Stimulated activated CD4-positive, alpha-beta T cell treated with anti-CD3 and anti-CD28 coated beads, Interleukin-4, amount 100 ng/mL, for 4 hours (primary cell): ENCODE measurements at places on chromosomes 11 and 22.

DNA sequence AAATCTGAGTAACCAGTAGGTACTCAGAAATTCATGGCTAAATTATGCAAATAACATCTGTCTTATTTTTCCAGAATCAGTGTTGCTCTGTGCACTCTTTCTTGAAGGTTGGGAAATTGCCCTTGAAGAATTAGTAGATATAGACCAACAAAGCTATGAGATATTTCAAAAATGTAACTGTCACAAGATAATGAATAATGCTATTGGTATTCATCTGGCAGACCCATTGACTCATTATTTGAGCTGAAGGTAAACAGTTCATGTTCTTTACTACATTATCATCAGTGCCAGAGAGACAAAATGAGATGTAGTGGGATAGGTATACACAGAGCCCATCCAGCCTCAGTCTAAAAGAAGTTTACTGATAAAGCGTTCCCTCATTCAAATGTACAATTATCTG, 274.7 kb downstream of the CASP12 start:
- DNase-seq, result no peak

GRCh38 chr11:130832566-130833425, 83.5 kb downstream of the SNX19 start:
- DNase-seq, result no peak

GRCh38 chr22:35454416-35455054, 54.6 kb downstream of the MCM5 start:
- no peak for DNase-seq

DNA sequence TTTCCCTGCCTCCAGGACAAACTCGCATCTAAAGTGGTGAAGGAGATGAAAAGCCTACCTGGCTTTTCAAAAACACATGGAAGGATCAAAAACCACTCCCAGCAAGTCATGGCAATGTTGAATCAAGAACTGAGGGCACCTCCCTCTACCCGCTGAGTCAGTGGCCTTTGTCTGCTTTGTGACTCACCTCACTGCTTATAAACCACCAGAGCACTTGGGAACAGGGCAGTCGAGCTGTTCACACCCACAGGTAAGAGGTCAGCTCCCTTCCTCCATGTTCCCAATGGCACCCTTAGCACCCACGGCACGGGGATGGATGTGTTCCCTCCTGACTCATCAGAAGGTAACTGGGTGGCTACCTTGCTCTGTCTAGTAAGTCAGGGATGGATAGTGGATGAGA, 21.7 kb downstream of the TENM4 start:
- DNase-seq, result no peak

- DNase-seq, result no peak
Observed at GRCh38 chr22:18103527-18104269, 6.9 kb upstream of the TUBA8 start.

DNA sequence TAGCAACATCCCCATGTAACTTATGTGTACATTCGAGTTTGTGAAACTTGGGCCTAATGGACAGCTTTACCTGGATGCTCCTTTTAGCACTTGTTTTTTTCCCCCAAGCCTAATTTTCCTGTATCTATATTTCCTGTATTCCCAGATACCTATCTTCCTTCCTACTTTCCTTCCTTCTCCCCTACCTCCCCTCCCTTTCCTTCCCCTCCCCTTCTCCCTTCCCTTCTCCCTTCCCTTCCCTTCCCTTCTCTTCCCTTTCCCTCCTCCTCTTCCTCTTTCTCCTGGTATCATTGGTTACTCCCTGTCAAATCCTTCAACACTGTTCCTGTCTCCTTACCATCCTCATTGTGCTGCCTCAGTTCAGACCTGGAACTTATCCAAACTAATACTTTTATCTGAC, 111.8 kb downstream of the HIPK3 start:
- DNase-seq, result no peak

DNA sequence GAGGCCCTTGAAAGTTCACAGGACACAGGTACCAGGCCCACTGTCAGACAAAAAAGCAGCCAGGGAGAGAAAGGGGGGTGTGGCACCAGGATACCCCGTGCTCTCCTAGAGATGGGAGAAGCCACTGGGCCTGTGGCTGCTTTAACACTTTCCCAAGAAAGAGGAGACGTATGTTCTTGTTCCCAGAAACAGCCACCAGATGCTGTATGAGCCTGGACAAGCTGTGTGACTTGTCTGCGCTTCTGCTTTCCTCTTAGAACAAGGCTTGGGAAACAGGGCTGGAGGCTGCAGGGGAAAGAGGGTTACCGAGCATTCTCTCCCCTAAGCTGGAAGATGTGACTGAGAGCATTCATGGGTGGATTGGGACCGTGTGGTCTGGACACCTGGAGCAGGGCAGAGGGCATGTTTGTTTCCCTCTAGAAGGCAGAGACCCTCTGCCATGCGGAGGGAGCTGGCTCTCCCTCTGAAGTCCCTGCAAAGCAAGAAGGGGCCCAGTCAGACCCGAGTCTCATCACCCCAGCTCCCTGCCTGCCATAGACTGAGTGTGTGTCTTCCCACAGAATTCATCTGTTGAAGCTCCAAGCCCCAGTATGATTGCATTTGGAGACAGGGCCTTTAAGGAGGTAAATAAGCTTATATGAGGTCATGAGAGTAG, 74.1 kb downstream of the TRIM29 start:
- no peak for DNase-seq

- no peak for DNase-seq
Observed at GRCh38 chr11:123158033-123159003, 36.7 kb downstream of the CLMP start.

DNA sequence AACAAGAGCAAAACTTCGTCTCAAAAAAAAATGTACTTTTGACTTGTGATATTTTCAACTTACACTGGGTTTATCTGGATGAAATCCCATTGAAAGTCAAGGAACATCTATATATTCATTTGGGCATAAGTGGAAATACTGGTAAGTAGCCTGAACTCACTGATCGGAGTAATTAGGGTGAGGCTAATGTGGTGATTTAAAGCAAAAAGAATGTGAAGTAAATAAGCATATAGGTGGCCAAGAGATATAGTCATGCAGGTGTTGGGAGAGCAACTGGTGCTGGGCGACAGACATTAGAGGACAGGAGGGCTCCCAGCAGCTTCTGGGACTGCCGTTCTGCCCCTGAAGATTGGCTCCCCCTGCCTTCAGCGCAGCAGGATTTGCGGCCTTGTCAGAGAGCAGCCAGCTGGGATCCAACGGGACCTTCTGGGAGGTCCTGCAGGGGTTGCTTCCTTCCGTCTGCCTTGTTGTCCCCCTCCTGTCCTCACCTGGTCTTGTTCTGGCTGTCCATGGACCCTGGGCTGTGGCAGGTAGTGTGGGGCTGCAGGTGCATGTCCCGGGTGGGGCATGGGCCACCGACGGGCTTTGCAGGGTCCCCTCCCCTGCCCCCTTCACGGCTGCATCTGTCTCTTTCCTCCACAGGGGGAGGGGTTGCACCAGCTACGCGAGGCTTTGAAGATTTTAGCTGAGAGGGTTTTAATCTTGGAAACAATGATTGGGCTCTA, 14.1 kb downstream of the RHBDD3 start:
- DNase-seq, result no peak

DNA sequence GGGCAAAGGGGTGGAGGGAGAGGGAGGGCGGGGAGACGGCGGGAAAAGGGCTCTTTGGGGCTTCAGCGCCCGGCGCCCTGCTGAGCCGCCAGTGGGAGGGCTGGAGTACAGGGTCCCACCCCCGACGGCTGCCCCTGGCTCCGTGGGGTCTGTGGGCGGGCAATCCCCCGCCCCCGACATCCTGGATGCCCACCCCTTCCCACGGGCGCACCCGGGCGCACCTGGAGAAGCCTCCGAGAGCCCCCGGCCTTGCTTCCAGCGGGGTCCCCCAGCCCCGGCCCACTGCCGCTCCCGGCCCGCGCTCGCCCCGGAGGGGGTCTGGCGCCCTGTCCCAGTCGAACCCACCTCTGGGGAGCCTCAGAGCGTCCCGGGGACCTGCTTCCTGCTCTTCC, 394 bp downstream of the CHRM4 start:
- no peak for DNase-seq

GRCh38 chr11:16363706-16364105, 7.4 kb upstream of the SOX6 start:
- DNase-seq, result no peak

- DNase-seq, result peak; percentile 51
Observed at GRCh38 chr11:88552379-88553062, 215.0 kb upstream of the CTSC start.

GRCh38 chr11:8682303-8683114, at the start of the genes RPL27A and TRIM66:
Gene RPL27A (plus strand): TSS chr11:8682792. CDS start chr11:8682814, 22 bp downstream.
Gene TRIM66 (minus strand): TSS chr11:8682665. CDS start chr11:8672274, 10,391 bp downstream.
- DNase-seq, result peak; percentile 99

GRCh38 chr11:83181815-83182214, 11.7 kb upstream of the ANKRD42 start:
- no peak for DNase-seq

GRCh38 chr11:18012122-18012905, 533 bp downstream of the SERGEF start:
- no peak for DNase-seq

- no peak for DNase-seq
Observed at GRCh38 chr11:37109286-37109585, 511.2 kb upstream of the RAG2 start.

DNA sequence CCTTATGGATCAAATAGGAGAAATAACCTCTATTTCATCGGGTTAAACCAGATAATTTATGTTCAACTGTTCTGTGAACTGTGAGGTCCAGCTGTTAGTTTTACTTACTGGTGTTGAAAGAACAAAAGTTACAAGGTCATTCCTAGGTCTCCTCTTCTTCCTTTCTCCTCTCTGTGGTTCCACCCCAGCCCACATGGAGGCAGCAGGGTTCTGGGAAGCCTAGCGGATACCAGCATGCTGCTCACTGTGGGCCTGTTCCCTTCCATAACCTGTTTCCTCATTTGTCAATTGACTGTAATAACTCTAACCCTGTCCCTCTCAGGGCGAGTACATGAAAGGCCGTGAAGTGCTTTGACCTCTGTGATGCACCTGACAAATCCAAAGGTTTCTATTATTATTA, 27.8 kb downstream of the RELT start:
- no peak for DNase-seq

GRCh38 chr22:49793296-49793695, 34.4 kb downstream of the BRD1 start:
- DNase-seq, result no peak

GRCh38 chr11:103476874-103477273, 367.6 kb downstream of the DYNC2H1 start:
- DNase-seq, result no peak

- no peak for DNase-seq
Observed at GRCh38 chr22:31947296-31947695, 3.0 kb downstream of the YWHAH start.

GRCh38 chr11:90171359-90171758, 36.9 kb downstream of the NAALAD2 start:
- no peak for DNase-seq

GRCh38 chr11:107651672-107652071, 60.2 kb downstream of the SLN start:
- no peak for DNase-seq

GRCh38 chr22:46829941-46830715, 67.7 kb downstream of the TBC1D22A start:
- no peak for DNase-seq

GRCh38 chr22:33242078-33242477, 183.9 kb upstream of the SYN3 start:
- DNase-seq, result no peak

DNA sequence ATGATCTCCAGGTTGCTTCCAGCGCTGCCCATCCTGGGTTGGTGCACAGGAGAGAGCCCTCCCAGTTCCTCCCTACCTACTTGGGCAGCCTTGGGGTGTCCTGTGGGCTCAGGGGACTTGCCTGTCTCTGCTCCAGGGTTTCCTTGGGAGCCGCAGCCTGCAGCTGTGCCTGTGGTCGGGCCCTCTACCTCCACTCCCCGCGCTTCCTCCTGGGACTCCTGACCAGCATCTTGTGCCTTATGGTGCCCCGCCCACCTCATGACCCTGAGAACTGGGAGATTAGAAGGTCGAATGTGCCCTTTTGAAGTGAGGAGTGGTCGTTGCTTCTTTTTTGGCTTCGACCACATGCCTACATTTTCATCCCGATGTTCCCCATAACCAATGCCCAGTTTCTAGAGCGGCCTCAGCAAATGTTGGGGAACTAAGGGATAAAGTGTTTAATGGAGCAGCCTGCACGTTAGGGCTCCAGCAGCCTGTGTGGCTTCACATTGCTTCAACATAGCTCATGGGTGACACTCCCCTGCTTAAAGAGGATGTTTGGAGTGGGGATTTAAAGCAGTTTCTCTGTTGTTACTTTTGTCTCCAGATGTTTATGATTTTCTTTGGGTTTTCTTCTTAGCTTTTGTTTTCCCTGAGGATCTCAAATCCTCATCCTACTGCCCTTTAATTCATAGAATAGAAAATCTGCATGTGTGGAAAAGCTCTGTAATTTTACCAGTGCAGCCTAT, 248.8 kb downstream of the TBC1D22A start:
- DNase-seq, result no peak

- no peak for DNase-seq
Observed at GRCh38 chr11:10310301-10310841, 5.5 kb downstream of the ADM start.

DNA sequence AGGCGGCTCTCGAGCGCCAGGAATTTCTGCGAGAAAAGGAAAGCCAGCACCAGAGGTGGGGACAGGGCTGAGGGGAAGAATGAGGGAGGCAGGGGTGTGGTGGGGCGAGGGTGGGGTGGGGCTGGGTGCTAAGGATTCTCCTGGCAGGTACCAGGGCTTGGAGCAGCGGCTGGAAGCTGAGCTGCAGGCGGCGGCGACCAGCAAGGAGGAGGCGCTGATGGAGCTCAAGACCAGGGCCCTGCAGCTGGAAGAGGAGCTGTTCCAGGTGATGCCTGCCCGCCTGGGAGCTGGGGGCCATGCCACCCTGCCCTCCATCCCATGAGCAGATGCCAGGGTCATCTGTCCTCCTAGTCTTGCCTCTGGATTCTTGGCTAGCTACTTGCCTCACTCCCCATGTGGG, 9.4 kb downstream of the CCDC88B start:
- DNase-seq, result no peak

DNA sequence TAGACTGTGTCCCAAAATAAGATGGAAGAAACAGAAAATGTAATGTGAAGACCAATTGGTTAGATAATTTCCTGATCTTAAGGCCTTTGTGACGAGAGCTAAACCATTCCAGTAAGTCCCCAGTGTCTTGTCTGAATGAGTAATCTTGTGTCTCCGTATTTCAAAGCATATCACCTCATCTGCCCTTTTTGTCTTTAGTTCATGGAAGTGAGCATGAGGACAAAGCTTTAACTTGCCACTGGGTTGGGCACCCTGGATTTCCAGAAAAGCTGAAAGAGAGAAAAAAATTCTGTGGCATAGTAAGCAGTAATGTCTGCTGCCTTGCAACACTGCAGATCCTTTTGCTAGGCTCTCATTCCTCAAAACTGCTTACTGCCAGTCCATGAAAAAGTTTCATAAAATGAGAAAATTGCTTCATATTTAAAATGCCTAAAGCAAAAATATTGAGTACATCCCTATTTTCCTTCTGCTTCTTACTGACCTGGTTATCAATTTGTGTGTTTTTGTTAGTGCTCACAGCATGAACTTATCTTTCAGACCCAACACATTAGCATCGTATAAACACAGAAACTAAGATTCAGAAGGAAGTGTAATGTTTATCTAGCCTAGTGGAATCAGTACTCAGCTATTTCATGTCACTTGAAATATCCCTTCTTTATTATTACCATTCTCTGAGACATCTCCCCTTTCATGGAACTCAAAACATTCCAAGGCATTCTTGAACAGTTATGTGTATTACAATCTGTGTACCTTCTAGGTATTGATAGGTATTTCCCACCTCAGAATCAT, 5.3 kb downstream of the CASP12 start:
- no peak for DNase-seq
